ENCODE measurements at places on chromosomes 6 and 20. TPM values are rescaled to one million over a fixed set of nuclear protein-coding genes. Genes with fewer than 3 reads are reported as not detected.

CRISP2 gene
- total RNA-seq = not detected

PTK7 gene
- 40.2 TPM for total RNA-seq

SCP2D1 gene
- total RNA-seq = not detected

DNPH1 gene
- 20.1 TPM for total RNA-seq

DNA sequence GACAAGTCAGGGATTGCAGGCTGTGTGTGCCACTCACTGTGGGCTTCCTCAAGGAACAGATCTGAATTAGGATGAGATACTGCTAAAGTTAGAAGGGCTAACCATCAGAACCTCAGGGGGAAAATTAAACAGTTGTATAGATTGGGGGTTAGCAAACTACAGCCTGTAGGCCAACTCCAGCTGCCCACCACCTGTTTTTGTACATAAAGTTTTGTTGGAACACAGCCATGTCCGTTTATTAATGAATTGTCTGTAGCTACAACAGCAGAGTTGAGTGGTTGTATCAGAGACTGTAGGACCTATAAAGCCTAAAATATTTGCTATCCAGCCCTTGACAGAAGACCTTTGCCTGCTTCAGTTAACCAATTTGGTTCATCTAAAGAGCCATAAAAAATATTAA lies 127.2 kb upstream of the ECI2 start:
- DNase-seq = peak; percentile 71
